Endothelial cell (in vitro differentiated cells): ENCODE measurements at places on chromosomes 7 and 10.

GRCh38 chr10:125555267-125555666 lies 127.7 kb downstream of the TEX36 start:
- H3K4me3 ChIP-seq: no peak overlapping the region
- no peak overlapping the region for H3K27ac ChIP-seq
- no peak for DNase-seq

- no peaks in the 10 kb centered on the region for H3K27me3 ChIP-seq
- no peak for DNase-seq
- H3K4me1 ChIP-seq: peaks cover 6% of the 10 kb centered on the region
- no peak overlapping the region for H3K27ac ChIP-seq
These were observed 1.9 kb downstream of the NSUN6 start for GRCh38 chr10:18649364-18649959.

- no peaks in the 10 kb centered on the region for H3K27me3 ChIP-seq
- H3K4me3 ChIP-seq: no peak overlapping the region
- no peak overlapping the region for H3K27ac ChIP-seq
- no peaks in the 10 kb centered on the region for H3K4me1 ChIP-seq
- H3K36me3 ChIP-seq: no peaks in the 10 kb centered on the region
These were observed 85.8 kb upstream of the JAZF1 start for GRCh38 chr7:28266402-28266801.

DNA sequence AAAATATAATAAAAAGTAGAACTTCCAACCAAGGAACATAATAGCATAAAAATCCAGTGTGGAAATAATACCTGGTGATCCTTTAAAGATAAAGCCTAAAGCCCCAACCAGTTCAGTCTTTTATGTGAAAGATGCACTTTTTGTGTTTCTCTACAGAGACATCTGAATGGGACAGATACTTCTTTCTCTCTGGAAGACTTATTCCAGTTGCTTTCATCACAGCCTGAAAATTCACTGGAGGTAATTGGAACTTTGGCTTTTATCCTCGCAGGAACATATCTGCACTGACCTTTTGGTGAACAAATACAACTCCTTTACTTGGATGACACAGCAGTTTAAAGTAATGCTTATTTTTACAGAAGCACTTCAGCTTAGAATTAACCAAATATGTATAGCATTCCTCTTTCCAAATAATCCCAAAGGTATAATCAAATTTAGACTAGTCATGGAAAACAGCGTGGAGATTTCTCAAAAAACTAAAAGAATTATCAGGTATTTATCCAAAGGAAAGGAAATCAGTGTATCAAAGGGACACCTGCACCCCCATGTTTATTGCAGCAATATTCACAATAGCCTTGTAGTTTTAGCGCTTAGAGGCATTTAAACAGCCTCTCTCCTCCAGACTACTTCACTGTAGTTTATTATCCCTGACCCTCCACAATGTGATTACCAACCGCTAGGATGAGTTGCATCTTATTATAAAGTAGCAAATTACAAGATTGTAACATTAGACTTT lies 16.8 kb downstream of the HNRNPA2B1 start:
- H3K4me1 ChIP-seq: peaks cover 2% of the 10 kb centered on the region
- peaks cover 5% of the 10 kb centered on the region for H3K36me3 ChIP-seq

- no peaks in the 10 kb centered on the region for H3K4me1 ChIP-seq
- H3K27ac ChIP-seq: no peak overlapping the region
- H3K36me3 ChIP-seq: no peaks in the 10 kb centered on the region
- no peak for DNase-seq
These were observed 93.4 kb downstream of the SLC39A12 start for GRCh38 chr10:18044976-18045720.

DNA sequence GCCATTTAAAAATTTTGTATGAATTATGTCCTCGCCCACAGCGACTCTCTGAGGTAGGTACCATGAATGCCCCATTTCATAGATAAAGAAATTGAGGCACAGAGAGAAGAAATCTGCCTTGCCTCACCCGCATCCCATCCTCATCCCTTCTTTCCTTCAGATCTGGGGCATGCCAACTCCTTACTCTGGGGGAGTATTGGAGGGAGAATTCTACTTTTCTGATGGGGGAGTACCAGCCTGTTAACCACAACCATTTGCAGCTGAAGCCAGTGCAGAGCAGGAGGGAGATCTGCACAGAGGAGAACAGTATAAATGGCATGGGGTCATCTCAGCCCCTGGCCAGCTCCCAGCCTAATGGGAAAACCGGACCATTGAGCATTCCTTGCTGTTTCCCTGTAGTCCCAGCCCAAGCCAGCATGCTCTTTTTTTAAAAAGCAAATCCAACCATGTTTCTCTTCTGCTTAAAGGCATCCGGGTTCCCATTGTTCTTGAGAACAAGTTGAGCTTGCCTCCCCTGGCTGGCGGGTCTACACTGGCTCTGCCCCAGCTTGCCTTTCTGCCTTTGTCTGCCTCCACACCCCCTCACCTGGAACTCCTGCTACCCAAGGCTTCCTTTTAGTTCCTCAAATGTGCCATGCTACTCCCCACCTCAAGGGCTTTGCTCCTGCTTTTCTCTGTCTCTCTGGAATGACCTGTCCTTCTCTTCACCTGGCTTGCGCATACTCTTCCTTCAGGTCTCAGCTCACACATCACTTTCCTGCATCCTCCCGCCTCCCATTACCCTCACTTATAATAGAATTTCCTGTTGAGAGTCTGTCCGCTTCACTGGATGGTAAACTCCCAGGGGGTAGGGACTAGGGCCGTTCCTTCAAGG lies 8.8 kb upstream of the ZNF503 start:
- H3K27me3 ChIP-seq: peaks cover 20% of the 10 kb centered on the region
- peaks cover 29% of the 10 kb centered on the region for H3K4me1 ChIP-seq
- H3K27ac ChIP-seq: no peak overlapping the region

GRCh38 chr7:1609023-1609422 lies 39.2 kb upstream of the PSMG3 start:
- no peaks in the 10 kb centered on the region for H3K36me3 ChIP-seq
- no peak overlapping the region for H3K4me3 ChIP-seq
- H3K4me1 ChIP-seq: peaks cover 16% of the 10 kb centered on the region
- H3K27ac ChIP-seq: no peak overlapping the region
- H3K27me3 ChIP-seq: peaks cover 2% of the 10 kb centered on the region

- H3K36me3 ChIP-seq: no peaks in the 10 kb centered on the region
- H3K4me3 ChIP-seq: no peak overlapping the region
- no peaks in the 10 kb centered on the region for H3K4me1 ChIP-seq
- peaks cover 2% of the 10 kb centered on the region for H3K27me3 ChIP-seq
These were observed 1057.5 kb downstream of the NRG3 start for GRCh38 chr10:82932451-82932850.

DNA sequence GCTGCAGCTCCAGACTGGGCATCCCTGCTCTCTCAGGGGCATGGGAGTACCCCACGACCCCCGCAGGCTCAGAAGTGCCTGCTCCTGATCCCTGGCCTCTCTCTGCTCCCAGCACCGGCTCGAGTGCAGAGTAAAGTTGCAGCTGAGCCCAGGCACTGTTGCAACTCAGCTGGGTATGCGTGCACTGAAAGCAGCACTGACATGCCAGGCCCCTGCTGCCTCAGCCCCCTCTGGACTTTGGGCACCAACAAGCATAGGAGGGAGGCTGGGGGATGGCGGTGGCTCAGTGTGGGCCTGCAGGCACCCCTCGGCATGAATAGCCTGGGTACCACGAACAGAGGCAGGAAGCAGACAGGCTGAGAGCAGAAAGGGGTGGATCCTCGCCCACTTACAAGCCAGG lies 295.3 kb downstream of the GRM8 start:
- H3K4me1 ChIP-seq: no peaks in the 10 kb centered on the region
- H3K4me3 ChIP-seq: no peak overlapping the region
- H3K27ac ChIP-seq: no peak overlapping the region
- no peaks in the 10 kb centered on the region for H3K36me3 ChIP-seq

DNA sequence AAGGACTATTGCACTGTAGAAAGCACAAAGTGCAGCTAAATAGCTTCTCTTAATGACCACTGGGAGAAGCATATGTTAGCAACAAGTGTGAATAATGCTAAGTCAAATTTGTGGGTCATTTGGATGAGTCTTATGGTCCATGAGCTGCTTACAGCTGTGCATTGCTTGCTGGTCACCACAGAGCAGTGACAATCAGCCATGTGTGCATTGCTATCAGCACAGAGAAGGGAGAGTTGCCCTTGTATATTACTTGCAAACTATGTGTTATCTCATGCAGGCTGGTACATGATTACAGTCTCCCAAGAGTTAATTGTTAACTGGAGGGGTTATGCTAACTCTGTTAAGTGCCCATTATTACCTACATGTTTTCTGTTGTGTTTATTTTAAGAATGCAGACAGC lies 25.7 kb downstream of the MRPS33 start:
- no peaks in the 10 kb centered on the region for H3K4me1 ChIP-seq
- H3K4me3 ChIP-seq: no peak overlapping the region
- H3K27me3 ChIP-seq: no peaks in the 10 kb centered on the region
- no peak for DNase-seq
- H3K36me3 ChIP-seq: no peaks in the 10 kb centered on the region
- no peak overlapping the region for H3K27ac ChIP-seq

GRCh38 chr7:32586291-32587221 lies 91.3 kb downstream of the AVL9 start:
- peak overlapping the region; percentile 73 for H3K4me3 ChIP-seq
- H3K4me1 ChIP-seq: peaks cover 35% of the 10 kb centered on the region
- DNase-seq: peak; percentile 14
- H3K27me3 ChIP-seq: peaks cover 13% of the 10 kb centered on the region
- H3K27ac ChIP-seq: peak overlapping the region; percentile 74

- H3K4me3 ChIP-seq: peak overlapping the region; percentile 83
- peak overlapping the region; percentile 78 for H3K27ac ChIP-seq
- DNase-seq: no peak
- no peaks in the 10 kb centered on the region for H3K36me3 ChIP-seq
These were observed 1.3 kb upstream of the CHST3 start for GRCh38 chr10:71962901-71963300.

DNA sequence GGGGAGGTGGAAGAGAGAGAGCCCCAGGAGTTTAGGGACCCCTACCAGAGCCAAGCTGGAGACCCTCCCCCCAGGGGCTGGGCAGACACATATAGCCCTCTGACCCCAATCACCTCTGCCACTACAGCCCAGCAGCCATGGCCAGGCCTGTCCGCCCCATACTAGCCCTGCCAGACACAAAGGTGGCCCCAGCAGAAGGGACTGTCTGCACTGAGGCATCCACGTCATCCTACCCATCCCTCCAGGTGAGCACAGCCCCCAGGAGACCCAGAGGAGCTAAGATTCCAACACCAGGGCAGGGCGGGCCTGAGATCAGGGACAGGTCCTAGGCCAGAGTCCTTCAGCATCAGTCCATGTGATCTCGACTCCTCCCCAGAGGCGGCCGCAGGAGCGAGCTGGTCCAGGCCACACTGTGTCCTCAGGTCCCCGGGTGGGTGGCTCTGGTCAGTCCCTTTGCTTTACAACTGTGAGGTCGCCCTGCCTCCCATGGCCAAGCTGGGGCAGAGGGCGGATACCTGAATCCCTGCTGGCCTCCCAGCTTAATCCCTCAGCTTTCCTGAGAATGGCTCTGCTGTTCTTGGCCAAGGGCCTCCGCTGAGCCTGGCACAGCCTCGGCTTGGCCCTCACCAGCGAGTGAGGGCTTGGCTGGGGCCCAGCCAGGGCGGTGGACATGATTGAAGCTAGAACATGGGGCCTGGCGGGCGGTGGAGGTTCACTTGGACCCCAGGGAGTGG lies 14.3 kb upstream of the ELN start:
- H3K4me1 ChIP-seq: no peaks in the 10 kb centered on the region
- no peak overlapping the region for H3K4me3 ChIP-seq
- H3K27me3 ChIP-seq: peaks cover 7% of the 10 kb centered on the region
- DNase-seq: no peak
- H3K36me3 ChIP-seq: no peaks in the 10 kb centered on the region
- no peak overlapping the region for H3K27ac ChIP-seq

- H3K36me3 ChIP-seq: no peaks in the 10 kb centered on the region
- no peaks in the 10 kb centered on the region for H3K4me1 ChIP-seq
- no peak overlapping the region for H3K27ac ChIP-seq
- peaks cover 2% of the 10 kb centered on the region for H3K27me3 ChIP-seq
- H3K4me3 ChIP-seq: no peak overlapping the region
These were observed 117.7 kb downstream of the APBB1IP start for GRCh38 chr10:26555719-26556368.

DNA sequence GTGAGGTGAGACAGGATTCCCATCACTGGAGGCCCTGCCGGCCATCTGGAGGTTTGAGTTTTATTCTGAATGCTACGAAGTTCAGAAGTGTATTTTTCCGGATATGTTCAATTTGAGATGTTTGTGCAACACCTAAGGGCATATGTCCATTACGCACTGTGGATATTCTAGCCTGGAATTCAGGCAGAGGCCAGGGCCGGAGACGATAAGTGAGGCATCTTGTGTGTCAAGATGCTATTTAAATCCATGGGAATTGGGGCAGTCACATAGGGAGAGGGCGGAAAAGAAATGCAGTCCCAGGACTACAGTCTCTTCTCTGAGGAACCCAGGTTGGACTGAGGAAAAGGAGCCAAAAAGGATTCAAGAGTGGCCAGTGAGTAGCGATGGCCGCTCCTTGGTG lies 1.9 kb upstream of the SUV39H2 start:
- H3K4me1 ChIP-seq: peaks cover 22% of the 10 kb centered on the region
- H3K27ac ChIP-seq: peak overlapping the region; percentile 55
- no peak for DNase-seq
- H3K27me3 ChIP-seq: peaks cover 13% of the 10 kb centered on the region
- H3K36me3 ChIP-seq: no peaks in the 10 kb centered on the region
- H3K4me3 ChIP-seq: peak overlapping the region; percentile 98

- H3K4me3 ChIP-seq: no peak overlapping the region
- peaks cover 5% of the 10 kb centered on the region for H3K27me3 ChIP-seq
- peaks cover 7% of the 10 kb centered on the region for H3K36me3 ChIP-seq
- peaks cover 5% of the 10 kb centered on the region for H3K4me1 ChIP-seq
- no peak overlapping the region for H3K27ac ChIP-seq
- no peak for DNase-seq
These were observed 11.2 kb upstream of the ZNF485 start for GRCh38 chr10:43594944-43595589.

DNA sequence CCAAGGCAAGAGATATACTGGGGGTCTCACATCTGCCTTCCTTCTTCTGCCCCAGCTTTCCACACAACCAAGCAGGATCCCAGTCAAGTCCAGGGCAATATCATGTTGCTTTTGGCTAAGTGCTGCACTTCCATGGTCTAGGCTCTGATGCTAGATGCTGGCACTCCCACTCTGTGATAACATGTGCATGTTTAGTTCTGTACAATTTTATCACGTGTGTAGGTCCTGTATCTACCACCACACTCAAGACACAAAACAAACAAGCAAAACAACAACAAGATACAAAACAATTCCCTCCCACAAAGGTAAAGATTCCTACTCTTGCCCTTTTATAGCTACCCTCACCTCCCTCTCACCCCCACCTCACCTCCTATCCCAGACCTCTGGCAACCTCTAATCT lies 105.6 kb upstream of the HABP2 start:
- no peak overlapping the region for H3K27ac ChIP-seq
- H3K36me3 ChIP-seq: no peaks in the 10 kb centered on the region
- H3K4me3 ChIP-seq: no peak overlapping the region
- peaks cover 10% of the 10 kb centered on the region for H3K4me1 ChIP-seq
